EH (cell line): ENCODE measurements at places on chromosomes 3 and 15.

GRCh38 chr15:77839970-77840905, 207.5 kb upstream of the LINGO1 start:
- DNase-seq: no peak

- DNase-seq: peak; percentile 32
These were observed 255.0 kb upstream of the ROPN1 start for GRCh38 chr3:124246949-124247348.

DNA sequence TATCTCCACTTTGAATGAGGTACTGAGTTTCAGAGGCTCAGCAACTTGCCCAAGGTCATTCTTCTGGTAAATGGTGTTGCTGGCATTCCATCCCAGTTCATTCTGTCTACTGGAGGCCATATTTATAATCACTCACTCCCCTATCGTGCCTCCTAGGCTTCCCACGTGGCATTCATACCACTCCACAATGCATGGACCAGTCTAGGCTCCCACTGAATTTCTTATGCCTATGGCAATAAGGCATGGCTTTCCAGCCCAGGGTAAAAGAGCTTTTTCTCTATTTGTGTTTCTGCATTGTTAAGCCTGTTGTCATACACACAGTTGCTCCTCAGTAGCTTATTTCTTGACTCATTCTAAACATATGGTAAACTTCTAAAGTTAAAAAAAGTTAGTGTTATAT, 19.9 kb downstream of the BBX start:
- DNase-seq: peak; percentile 7

DNA sequence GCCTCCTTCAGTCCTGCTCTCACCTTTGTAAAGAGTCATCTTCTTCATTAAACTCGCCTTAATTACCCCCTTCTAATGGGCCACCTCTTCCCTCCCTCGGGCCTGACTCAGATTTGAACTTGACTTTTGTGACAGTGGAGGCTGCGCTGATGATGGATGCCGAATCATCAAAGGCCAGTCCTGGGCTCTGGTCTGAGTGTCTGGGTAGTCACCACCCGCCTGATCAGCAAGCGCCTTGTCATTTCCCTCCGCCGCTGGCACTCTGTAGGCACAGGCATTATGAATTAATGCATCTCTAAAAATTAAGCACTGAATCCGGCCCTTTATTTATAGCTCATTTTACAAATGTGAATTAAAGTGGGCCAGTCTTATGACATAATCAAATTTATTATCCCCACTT, 116.7 kb upstream of the PROK2 start:
- DNase-seq: no peak
